Cerebellar cortex (tissue), 1 donor: ENCODE measurements at places on chromosomes 7 and 10.

DNA sequence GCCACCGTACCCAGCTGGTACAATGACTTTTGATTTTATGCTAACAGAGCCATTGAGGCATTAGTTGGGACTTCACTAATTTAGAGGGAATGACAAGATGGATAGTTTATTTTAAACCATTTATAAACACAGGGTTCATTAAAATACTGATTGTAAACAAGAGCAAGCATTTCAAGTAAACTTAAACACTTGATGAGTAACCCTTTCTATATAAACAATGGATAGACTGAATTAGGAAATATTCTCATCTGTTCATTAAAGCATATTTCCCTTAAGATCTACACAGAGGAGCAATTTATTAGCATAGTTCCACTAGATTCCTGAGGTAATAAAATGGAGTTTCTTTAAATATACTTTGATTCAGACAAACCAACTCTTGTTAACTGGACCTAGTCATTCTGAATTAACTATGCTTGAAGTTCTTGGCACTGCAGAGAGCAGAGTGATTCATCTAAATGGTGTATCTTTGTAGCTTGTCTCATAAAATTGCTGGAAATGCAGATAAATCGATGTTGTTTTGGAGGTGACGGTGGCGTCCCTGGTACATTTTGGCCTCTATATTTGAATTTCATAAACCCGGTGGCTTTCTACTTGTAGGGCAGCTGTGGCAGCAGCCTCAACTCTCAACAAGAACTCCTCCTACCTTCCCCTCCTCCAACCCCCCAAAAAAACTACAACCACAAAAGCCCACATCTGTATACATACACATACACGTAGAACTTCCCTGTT lies 15.4 kb upstream of the VDAC2 start:
- no peak for DNase-seq

GRCh38 chr7:44222776-44223261 lies 22.0 kb downstream of the YKT6 start:
- DNase-seq, result no peak

- no peak for DNase-seq
Observed at GRCh38 chr7:99767662-99768061, 16.3 kb downstream of the CYP3A4 start.

DNA sequence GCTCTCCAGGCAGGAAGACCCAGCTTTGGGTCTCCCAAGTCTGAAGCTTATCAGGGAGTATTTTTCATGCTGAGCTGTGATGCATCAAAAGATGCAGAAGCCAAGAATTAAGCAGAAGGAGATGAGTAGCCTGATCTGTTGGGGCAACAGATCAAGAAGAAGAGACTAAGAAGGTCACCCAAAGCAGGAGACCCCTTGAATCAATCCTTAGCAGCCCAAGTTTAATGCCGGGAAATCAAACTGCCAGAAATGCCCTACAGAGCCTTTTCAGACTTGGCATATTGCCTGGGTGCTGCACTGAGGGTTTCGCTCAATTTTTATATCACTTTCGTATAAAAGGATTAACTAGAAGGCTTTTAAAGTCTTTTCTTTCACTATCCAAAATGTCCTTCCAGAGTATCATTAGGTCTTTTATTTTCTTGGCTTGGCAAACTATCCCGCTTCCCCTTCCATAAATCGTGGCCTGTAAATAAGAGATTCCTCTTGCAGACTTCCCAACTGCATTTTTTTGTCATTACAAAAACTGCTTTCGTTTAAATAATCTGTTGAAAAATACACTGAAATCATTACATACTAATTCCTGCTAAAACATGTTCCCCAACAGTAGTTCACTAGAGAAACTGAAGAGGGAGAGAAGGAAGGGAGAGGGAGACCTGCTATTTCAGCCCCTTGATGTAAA lies 49.0 kb upstream of the STK17A start:
- no peak for DNase-seq

DNA sequence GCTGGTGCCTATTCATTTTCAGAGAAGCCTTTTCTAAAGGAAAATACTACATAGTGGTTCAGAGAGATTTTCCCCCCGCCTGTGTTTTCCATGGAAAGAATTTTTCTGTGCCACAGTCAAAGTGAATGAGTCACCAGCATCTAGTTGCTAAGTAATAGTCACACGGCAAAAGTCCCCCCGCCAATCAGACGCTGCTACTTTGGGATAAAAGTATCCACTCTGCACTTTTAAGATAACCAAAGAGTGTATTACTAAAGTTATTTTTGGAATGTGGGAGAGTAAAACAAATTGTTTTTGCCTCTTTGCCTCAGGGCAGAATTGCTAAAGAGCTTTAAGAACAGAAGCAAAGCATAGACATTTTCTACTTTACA lies 23.5 kb downstream of the ABLIM1 start:
- DNase-seq, result no peak
